ENCODE measurements at places on chromosomes 11 and 22. TPM values are rescaled to one million over a fixed set of nuclear protein-coding genes. Genes with fewer than 3 reads are reported as not detected.

DNA sequence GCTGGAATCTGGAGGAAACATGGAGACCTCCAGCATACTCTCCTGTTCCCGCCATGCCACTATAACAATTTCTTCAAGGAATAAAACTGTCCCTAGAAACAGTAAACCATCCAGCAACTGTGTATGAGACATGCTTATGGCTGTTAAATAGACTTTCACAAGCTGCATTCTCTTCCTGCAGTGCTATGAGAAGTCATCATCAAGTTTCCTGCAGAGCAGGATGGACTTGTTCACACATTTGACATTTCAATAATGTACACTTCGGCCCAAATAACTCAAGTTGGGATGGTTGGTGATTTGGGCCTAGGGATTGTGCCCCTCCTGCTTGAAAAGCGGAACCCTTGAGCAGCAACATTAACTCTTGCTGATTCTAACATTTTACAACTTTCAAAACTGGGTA lies 20.2 kb upstream of the CSF2RB start:
- DNase-seq, result no peak

- peak; percentile 54 for DNase-seq
Measured at GRCh38 chr11:34356576-34356912, 1.3 kb downstream of the ABTB2 start.

GRCh38 chr22:39648630-39648950 lies 78.0 kb downstream of the CACNA1I start:
- no peak for DNase-seq

DNA sequence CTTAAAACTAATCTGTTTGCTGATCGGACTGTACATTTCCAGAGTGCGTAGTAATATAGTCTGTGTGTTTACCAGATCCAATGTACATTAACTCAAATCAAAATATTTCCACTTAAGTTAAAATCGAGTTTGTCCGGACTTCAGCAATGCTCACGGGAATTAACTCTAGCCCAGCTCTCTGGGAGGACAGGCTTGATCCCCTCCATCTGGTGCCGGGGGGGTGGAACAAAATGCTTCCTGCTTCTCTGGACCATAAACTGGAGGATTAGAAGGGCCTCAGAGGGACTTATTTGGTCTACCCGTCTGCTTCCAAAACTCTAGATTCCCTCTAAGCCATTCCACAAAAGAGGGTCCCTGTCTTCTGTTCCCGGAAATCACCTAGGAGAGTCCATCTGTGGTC lies 511.2 kb downstream of the BUD13 start:
- DNase-seq, result no peak

- no peak for DNase-seq
Measured at GRCh38 chr11:36458129-36458915, 51.8 kb downstream of the TRAF6 start.

Gene SHANK3
- total RNA-seq, result 19.3 TPM

Gene FGF19
- not detected for total RNA-seq

All from Right ventricle myocardium superior (tissue), 1 donor.